ENCODE measurements at places on chromosomes 7 and 10. TPM values are rescaled to one million over a fixed set of nuclear protein-coding genes. Genes with fewer than 3 reads are reported as not detected.

DNA sequence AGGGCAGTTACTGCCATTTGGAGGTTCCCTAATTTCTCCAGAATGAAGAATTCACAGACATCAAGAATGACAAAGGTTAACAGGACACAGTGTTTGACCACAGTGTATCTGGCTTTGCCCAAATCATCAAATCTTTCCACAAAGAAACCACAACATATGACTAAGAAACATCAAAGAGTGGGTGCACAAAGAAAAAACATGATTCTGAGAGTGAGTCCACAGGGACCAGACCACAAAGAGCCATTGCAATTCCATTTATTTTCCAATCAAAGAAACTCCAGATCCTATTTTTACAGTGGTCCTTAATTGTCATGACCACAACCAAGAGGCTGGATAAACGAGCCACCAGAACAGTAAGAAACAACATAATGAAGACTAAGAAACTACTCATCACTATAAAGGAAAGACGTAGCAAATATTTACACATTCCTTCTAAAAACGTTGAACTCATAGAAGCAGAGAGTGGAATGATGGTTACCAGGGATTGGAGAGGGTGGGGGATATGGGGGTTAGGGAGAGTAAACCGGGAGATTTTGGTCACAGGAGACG, 286.5 kb downstream of the DOCK4 start:
- DNase-seq, result peak; percentile 40

DNA sequence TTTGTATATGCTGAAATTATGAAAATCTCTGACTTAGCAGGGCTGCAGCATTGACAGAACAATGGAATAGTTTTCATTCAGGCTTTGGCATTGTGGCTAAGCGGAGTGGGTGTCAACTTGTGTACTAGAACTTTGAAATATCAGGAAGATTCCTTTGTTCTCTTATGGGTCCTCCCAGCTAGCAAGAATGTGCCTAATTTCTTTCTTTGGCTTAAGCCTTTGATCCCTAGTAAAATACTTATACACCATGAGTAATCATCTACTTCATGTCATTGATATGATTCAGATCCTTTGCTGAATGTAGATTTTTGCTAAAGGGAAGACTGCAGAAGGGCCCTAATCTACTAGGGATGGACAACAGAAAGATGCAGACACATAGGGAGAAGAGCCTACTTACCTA, 6.2 kb downstream of the AVL9 start:
- peak; percentile 43 for DNase-seq

GRCh38 chr7:140192620-140193019, 15.8 kb upstream of the KDM7A start:
- peak; percentile 15 for DNase-seq

DNA sequence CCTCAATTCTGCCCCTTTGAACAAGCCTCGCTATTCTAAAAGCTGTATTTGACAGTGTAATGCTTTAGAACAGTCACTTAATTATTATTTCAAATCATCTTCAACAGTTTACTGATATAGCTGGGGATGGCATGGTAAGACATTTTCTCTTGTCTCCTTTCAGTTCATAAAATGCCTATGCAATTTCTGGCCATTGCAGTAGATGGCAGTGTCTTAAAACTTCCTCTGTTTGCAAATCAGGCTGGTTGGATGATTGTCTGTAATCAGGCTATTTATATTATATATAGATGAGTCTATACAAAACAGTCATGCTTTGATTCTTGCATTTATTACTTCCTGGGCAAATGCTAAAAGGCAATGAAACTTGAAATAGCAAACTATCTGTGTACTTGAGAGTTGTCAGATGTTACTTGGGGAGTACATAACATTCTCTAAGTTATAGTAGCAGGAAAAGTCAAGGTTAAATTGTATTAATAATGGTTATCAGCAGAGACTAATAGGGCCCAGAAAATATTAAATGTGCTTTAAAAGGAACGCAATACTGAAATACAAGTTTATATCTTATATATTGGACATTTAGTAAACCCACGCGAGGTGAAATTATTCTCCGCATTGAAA, 55.5 kb upstream of the LHFPL3 start:
- peak; percentile 59 for DNase-seq

DNA sequence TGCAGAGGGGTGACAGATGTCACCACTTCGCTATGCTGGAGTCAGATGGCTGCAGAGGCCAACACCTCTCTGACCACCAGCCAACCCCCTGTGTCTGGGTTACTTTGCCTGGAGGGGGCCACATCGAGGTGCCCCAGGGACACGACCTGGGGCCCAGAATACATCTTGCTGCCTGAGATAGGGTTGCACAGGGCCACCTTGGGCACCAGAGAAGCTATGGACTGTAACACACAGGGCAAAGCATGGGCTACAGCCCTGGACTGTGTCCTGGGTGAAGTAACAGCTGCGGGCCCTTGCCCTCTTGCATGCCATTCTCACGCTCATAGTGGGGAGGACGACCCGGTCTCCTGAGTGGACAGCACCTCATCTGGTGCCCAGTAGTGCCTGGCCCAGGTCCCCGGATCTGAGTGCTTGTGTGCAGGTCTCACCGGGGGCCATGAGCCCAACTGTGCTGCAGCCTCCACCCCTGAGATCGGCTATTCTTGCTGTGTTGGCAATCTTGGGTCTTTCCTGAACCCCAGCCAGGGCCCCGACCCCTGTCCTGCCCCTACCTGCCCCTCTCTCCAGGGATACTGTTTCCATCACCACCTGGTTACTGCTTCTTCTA, 115.2 kb upstream of the GDF10 start:
- no peak for DNase-seq

GRCh38 chr10:78199005-78199725, 165.5 kb downstream of the RPS24 start:
- DNase-seq, result no peak

GRCh38 chr7:71772779-71773178, 639.4 kb downstream of the CALN1 start:
- DNase-seq, result no peak

GRCh38 chr7:121398246-121398645, 2.1 kb upstream of the FAM3C start:
- peak; percentile 53 for DNase-seq

- DNase-seq, result peak; percentile 93
Measured at GRCh38 chr7:108246227-108246837, 116.2 kb upstream of the LAMB4 start.

- DNase-seq, result no peak
Measured at GRCh38 chr7:124702385-124702784, 63.2 kb downstream of the GPR37 start.

GRCh38 chr10:78472551-78472890, 438.9 kb downstream of the RPS24 start:
- DNase-seq, result no peak

DNA sequence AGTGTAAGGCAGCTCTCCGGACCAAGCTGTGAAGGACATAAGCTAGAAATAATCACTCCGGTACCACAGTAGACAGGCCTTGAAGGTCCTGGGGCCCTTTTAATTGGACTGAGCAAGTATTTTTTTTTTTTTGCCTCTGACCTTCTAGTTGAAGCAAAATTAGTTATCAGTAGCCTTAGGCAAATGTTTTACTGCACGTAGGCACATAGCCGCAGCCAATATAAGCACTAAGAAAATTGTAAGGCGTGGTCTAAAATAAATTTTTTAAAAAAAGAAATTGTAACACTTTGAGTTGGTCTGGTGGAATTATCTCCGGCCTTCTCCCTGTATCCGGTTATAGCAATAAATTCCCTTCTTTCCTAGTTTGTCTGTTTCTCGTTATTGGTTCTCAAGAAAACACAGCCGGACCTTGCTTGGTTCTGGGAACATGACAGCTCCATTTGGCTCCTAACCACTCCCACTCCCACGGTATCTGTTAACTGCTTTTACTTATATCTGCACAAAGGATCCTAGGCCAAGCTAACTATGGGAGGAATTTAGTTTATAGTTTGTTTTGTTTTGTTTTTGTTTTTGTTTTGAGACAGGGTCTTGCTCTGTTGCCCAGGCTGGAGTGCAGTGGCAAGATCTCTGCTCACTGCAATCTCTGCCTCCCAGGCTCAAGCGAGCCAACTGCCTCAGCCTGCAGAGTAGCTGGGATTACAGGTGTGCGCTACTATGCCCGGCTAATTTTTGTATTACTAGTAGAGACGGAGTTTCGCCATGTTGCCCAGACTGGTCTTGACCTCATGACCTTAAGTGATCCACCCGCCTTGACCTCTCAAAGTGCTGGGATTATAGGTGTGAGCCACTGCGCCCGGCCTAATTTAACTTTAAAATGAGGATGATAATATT, 124.4 kb upstream of the KIF5B start:
- DNase-seq, result no peak

DNA sequence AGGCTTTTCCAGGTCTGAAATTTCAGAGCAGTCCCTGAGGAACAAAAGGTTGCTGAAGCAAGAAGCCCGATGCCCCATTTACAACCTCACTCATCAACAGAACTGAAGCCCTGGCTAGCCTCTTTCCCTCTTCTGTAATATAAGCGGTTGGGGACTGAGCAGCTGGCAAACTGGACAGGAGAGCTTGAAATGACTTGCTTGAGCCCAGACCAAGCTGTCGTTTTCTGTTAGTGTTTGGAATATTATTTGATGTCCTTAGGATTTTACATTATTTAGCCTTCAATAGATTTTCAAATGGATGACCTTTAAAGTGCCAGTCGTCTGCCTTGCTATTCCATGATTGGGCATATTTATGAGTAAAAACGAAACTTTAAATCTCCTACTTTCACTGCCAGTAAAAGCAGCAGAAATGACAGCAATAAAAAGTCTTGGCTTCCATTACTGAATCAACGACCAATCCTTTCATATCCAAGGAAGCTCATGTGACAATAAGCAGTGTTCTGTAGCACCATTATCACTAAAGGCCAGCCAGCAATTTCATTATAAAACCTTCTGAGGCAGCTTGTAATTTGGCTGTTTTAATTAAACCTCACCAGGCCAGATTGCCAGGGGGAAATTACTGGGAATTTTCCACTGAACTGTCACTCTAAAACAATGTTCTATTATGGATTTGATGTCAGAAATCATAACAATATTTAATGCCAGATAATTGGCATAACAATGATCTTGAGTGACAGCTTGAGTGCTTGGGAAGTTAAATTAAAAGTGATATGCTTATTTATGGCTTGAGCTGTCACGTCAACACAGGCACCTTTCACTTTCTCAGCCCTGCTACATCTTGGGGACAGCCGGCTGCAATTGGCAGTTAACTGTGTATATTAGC, 85.9 kb downstream of the LSMEM1 start:
- peak; percentile 29 for DNase-seq

DNA sequence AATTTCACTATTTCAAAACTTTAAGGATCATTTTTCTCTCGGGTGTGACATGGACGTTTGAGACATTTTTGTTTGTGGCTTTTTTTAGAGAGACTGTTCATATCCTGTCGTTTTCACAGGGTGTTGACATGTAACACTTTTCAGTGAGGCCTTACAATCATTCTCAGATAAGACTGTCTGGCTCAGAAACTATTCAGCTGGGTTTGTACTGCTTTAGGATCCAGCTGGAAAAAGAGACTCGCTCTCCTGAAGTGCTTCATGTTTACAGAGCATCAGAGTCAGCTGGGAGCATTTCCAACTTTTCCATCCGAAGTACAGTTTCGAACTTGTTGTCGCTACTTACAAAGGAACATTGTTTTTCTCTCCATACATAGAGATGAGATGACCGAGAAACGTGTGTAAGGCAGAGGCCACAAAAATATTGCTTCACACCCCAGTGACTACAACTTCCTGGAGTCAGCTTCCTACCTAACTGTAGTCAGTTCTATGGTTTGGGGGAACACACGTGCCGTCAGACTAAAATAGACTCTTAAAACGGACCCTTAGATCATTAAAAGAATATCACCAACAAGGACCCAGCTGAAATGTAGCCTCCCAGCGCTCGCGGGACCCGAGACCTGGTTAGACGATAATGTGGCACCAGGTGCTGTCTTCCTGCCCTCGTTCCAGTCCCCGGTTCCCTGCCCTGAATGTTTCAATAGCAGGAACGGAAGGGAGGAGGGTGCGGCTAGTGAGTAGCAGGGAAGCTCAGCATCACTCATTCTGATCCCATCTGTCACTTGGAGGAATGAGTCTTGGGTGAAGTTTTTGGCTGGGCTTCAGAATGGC, 78.0 kb downstream of the MKI67 start:
- DNase-seq, result no peak

- peak; percentile 71 for DNase-seq
Measured at GRCh38 chr7:134565643-134566136, 16.8 kb downstream of the AKR1B15 start.

The ABCC2 gene
- total RNA-seq, result 0.05 TPM

The WIPF3 gene
- total RNA-seq, result 2.5 TPM
